Panc1 (cell line): ENCODE measurements at places on chromosomes 3 and 15.

GRCh38 chr3:184156522-184156955 lies 1.4 kb downstream of the DVL3 start:
- DNase-seq: no peak
- peaks cover 5% of the 10 kb centered on the region; the same call in 1 of the 2 replicates for H3K36me3 ChIP-seq
- H3K27me3 ChIP-seq: no peaks in the 10 kb centered on the region
- peak overlapping the region; percentile 88 for H3K4me3 ChIP-seq

- no peaks in the 10 kb centered on the region for H3K4me1 ChIP-seq
- no peaks in the 10 kb centered on the region for H3K36me3 ChIP-seq
- no peak overlapping the region for H3K27ac ChIP-seq
- no peaks in the 10 kb centered on the region; the same call in 1 of the 2 replicates for H3K27me3 ChIP-seq
Observed at GRCh38 chr15:89077750-89078149, 10.5 kb upstream of the ABHD2 start.

DNA sequence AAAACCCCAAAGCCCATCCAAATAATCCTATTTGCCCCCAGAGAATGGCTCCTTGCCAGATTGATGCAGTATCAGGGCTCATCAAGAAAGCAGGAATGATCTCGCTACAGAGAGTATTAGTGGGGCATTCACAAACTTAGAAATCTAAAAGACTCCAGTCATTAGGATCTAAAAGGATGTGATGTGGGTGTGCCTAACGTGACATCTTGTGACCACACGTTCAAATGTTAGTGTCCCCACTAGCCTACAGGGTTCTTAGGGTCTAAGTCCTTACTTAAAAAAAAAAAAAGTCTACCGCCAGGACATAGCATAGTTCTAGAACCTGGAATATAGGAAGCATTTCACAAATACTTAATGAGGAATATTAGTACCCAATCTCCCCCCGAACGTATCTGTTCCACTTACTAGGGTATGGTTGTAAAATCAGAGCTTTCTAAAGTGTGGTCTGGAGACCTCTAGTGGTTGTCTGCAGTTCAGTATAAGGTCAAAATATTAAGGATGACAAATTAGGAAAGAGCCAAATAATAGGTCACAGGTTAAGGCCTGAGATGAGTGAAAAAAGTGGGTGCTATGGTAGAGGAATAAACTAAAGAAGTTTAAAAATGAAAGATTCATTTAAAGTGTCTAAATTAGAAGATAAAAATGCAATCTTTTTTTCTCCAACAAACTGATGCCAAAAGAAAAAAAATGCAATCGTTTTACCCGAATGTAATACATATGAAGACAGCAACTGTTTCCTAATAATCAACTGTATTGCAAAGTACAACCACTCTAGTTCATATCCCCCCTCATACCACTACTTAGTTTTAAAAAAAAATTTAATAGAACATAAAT lies 4.2 kb upstream of the CHRM5 start:
- H3K36me3 ChIP-seq: no peaks in the 10 kb centered on the region
- peak; percentile 28 for DNase-seq

GRCh38 chr3:38154033-38154494 lies 11.3 kb upstream of the OXSR1 start:
- no peaks in the 10 kb centered on the region for H3K4me1 ChIP-seq
- no peaks in the 10 kb centered on the region for H3K27me3 ChIP-seq
- DNase-seq: no peak
- H3K4me3 ChIP-seq: no peak overlapping the region
- H3K27ac ChIP-seq: no peak overlapping the region

DNA sequence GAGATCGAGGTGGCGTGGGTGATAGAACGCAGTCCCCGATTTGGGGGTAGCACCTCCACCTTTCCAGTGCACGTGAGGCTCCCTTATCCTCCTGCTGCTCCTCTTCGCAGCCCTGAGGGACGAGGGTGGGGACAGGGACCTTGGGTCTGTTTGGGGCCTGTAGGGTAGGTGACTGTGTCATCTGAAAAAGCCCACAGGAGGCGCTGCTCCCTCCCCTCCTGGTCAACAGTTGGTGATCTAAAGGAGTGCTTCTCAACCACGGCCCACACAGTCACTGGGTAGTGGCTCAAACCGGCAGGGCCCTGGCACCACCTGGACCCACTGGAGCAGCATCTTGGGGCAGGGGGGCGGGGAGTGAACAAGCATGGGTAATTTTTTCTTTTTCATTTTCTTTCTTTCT lies 7.1 kb downstream of the LRRK1 start:
- peaks cover 25% of the 10 kb centered on the region for H3K36me3 ChIP-seq
- H3K4me3 ChIP-seq: no peak overlapping the region
- peaks cover 55% of the 10 kb centered on the region for H3K4me1 ChIP-seq
- DNase-seq: no peak
- H3K27me3 ChIP-seq: no peaks in the 10 kb centered on the region
- peak overlapping the region; percentile 99 for H3K27ac ChIP-seq
